Hematopoietic multipotent progenitor cell treated with erythropoietin and hydrocortisone succinate and interleukin-3 and kit ligand, for 8 days (in vitro differentiated cells): ENCODE measurements at places on chromosomes 12 and 14.

- DNase-seq, result no peak
Observed at GRCh38 chr14:61132894-61133293, 148.2 kb downstream of the TMEM30B start.

- DNase-seq, result no peak
Observed at GRCh38 chr12:52558781-52559445, 6.0 kb upstream of the KRT71 start.

- DNase-seq, result no peak
Observed at GRCh38 chr12:49428793-49429192, 61.5 kb downstream of the SPATS2 start.

GRCh38 chr14:101969481-101969880 lies 5.1 kb downstream of the DYNC1H1 start:
- no peak for DNase-seq

- DNase-seq, result peak; percentile 21
Observed at GRCh38 chr12:110661337-110661972, 27.5 kb downstream of the HVCN1 start.

- DNase-seq, result no peak
Observed at GRCh38 chr12:118964988-118965387, 16.4 kb upstream of the SRRM4 start.

GRCh38 chr12:124568431-124569374 lies 1.3 kb upstream of the NCOR2 start:
- peak; percentile 68 for DNase-seq

- no peak for DNase-seq
Observed at GRCh38 chr12:20514598-20514997, 146.3 kb downstream of the PDE3A start.

DNA sequence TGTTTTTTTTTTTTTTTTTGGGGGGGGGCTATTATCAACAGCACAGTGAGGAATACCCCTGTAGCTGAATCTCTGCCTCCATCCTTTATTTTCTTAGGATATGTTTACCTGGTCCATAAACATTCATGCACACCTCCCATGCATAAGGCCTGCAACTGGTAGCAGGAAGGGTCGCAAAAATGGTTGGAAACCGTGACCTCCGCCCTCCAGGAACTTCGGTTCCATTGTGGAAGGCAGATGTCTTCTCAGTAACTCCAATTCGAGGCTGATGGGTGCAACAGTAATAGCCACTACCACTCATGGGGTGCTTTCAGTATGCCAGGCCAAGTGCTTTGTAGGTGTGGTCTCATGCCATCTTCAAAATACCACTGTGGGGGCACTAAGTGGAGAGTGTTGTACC lies 40.2 kb downstream of the ACACB start:
- DNase-seq, result no peak

DNA sequence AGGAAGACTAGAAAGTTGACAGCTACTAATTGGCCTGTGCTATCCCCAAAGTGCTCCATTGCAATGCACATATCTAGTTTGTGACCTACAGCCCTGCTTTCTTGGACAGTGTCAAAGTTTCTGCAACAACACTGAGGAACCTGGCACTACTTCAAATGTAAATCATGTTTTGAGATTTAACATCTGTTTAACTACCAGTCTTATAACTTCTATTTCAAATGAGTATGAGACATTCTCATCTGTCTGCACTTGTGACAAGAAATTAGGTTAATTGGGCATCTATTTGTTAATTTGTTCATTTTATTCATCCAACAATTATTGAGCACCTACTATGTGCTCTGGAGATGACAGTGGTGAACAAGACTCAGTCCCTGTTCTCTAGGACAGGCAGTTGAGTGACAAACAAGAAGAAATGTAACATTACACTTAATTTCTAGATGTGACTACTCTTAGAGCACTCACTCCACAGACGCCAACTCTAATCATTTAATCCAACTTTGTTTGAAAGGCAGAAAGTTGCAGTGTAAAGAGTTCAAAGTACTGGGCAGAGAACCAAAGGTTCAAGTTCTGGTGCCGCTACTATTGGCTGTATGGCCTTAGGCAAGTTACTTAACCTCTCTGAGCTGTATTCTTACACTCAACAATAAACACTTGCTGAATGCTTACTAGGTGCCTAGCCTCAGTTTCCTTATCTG lies 74.8 kb downstream of the HECTD4 start:
- DNase-seq, result no peak

DNA sequence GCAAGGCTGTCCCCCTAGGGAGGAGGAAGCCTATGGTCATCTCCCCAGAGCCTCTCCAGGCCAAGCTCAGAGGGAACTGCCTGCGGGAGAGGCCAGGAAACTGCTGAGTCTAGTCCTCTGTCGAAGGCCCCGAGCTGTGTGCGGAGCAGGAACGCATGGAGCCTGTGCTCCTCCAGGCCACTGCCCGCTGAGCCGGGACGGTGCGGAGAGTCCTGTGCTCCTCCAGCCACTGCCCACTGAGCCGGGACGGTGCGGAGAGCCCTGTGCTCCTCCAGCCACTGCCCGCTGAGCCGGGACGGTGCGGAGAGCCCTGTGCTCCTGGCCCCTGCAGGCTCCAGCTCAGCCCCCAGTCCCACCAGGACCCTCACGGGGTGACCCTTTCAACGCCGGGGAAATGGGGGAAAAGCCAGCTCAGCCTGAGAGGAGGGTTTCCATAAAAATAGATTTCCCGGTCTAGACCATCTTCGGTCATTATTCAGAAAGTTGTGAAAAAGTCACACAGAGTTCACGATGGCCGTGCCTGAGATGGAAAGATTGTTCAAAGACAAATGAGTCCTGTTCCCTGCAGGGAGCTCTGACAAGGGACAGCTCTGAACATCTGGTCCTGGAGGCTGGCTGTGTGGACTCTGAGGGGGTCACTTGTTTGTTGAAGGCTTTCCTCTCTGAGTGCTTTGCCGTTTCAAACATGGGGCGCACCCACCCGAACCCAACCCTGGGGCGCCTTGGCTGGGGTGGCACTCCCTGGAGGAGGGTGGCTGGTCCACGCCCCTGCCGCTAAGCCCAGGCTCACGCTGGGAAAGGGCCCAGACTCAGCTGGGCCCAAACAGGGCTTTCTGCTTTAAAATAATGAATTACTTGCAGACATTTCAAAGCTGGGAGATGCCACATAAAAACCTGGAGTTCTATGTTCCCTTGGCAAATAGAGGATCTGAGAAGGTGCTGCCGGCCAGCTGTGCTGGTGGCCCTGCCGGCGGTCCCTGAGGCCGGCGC lies 85.5 kb downstream of the ADGRD1 start:
- no peak for DNase-seq

GRCh38 chr14:74821267-74821915 lies 54.6 kb downstream of the PROX2 start:
- no peak for DNase-seq
